ENCODE measurements at places on chromosomes 5 and 9. TPM values are rescaled to one million over a fixed set of nuclear protein-coding genes. Genes with fewer than 3 reads are reported as not detected.

DMRTA1 gene
- 0.15 TPM for total RNA-seq

IRX2 gene
- 5.9 TPM for total RNA-seq

CTSV gene
- 5.2 TPM for total RNA-seq

TJP2 gene
- 12.7 TPM for total RNA-seq
